ENCODE measurements at places on chromosomes 4 and X.

- DNase-seq = no peak
These were observed 608.8 kb upstream of the PCDH10 start for GRCh38 chr4:132540268-132540667.

DNA sequence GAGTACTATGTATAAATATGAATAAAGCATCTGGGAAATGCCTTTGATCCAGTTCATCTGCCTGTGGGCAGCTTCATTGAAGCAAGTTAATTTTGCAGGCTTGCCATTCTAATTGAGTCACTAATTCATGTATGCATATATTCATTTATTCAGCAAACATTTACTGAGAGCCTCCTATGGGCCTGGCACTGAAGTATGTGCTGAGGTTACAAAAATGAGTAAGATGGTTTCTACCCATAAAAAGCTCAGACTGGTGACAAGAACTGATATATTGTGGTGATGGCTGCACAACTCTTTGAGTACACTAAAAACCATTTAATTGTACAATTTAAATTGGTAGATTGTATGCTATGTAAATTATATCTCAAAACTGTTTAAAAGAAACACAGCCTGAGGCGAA is 1.1 kb upstream of the MRPL1 start:
- DNase-seq = no peak

- no peak for DNase-seq
These were observed 107.1 kb upstream of the C1GALT1C1 start for GRCh38 chrX:120736989-120737388.

GRCh38 chrX:105822138-105823091 is at the start of gene NRK:
NRK (plus strand) TSS chrX:105822539; CDS start chrX:105822846, 307 bp downstream.
- no peak for DNase-seq

GRCh38 chr4:153349206-153349805 is 4.8 kb downstream of the MND1 start:
- no peak for DNase-seq

- no peak for DNase-seq
These were observed 76.2 kb upstream of the CHRDL1 start for GRCh38 chrX:110871839-110872238.

- peak; percentile 100 for DNase-seq
These were observed 497 bp upstream of the GRPEL1 start for GRCh38 chr4:7068279-7068842.

GRCh38 chrX:16524316-16524715 is 125.6 kb upstream of the S100G start:
- no peak for DNase-seq

DNA sequence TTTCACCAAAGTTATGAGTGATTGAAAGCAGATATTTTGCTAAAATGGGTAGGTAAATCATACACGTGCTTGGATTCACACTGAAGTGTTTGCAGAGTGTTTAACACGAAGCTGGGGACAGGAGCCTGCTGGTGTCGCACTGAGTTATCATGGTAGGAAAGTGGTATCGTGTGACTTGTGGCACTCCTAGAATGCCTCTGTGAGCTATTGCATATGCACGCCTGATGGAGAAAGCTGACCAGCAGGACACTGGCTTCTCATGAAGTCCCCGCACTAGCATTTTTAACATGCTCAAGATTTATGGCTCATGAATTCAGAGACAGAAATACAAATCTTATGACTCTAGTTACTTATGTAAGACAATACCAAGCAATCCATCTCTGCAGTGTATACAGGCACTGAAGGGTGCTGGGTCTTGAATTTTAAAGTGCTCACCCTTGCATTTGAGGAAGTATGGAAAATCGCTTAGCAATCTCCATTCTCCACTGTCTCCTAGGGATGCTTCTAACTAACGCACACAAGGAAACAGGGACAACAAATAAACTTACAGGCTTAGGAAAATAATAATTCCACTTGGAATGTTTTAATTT is 19.8 kb downstream of the VCX3B start:
- DNase-seq = no peak

DNA sequence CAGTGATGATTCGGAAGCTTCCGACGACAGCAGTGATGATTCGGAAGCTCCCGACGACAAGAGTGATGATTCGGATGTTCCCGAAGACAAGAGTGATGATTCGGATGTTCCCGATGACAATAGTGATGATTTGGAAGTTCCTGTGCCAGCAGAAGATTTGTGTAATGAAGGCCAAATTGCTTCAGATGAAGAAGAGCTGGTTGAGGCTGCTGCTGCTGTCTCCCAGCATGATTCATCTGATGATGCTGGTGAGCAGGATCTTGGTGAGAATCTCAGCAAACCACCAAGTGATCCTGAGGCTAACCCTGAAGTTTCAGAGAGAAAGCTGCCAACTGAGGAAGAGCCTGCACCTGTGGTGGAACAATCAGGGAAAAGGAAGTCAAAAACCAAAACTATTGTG is 14.2 kb downstream of the CXCR3 start:
- no peak for DNase-seq

- DNase-seq = no peak
These were observed 113.0 kb downstream of the DTHD1 start for GRCh38 chr4:36394352-36394903.

GRCh38 chr4:141246683-141247429 is 26.2 kb downstream of the ZNF330 start:
- no peak for DNase-seq

DNA sequence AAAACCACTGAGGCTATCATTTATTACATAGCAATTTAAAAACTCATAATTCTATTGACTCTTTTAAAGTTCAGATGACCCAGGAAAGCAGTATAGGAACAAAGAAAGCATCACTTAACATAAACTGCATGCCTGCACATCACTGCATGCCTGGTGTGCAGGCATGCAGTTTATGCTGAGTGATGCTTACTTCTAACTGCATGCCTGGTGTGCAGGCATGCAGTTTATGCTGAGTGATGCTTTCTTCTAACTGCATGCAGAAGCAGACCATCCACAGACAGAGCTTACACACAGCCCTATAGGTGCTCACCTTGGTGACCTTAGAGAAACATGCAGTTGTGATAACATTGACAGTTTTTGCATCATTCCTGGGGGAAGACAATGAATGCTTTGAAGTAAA is 17.0 kb downstream of the SDAD1 start:
- DNase-seq = no peak

DNA sequence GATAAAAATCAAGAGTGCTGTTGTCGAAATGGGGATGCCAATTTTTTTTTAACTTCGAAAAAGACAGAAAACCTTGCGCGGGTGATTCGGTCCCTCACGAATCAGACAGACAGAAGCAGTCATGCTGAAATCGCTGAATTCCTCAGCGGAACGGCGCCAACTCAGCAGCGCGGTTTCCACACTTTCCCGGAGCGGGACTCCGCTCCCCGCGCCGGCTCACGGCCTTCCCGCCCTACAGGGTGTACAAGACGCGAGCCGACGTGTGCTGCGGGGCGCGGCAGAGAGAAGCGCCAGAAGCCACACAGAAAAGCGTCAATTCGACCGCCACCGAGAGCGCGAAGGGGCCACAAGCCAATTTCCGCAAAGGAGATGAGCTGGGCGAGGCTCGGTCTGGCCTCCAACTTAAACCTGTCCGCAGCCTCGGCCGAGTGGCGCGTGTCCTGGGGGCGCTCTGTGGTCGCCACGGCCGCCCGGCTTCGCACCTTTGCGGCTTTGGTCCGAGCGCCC is 1.3 kb downstream of the NEXMIF start:
- DNase-seq = peak; percentile 56

DNA sequence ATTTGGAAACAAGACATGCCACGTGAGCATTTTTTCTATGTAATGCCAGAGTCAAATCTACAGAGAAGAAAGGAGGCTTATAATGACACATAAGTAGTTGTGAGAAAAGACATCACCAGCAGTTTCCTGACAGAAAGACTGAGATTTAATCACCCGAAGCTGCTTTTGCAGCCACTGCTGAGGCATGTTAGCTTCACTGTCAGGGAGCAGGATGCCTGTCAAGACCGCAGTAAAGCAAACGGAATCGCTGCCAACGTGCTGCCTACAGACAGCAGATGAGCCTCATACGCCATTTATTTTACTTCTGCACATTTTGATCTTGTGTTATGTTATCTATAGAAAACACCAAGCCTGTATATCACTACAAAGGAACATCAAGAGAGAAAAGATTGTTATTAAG is 68.7 kb upstream of the NDST3 start:
- DNase-seq = no peak

- no peak for DNase-seq
These were observed 646.0 kb upstream of the PITX2 start for GRCh38 chr4:111268769-111269414.

DNA sequence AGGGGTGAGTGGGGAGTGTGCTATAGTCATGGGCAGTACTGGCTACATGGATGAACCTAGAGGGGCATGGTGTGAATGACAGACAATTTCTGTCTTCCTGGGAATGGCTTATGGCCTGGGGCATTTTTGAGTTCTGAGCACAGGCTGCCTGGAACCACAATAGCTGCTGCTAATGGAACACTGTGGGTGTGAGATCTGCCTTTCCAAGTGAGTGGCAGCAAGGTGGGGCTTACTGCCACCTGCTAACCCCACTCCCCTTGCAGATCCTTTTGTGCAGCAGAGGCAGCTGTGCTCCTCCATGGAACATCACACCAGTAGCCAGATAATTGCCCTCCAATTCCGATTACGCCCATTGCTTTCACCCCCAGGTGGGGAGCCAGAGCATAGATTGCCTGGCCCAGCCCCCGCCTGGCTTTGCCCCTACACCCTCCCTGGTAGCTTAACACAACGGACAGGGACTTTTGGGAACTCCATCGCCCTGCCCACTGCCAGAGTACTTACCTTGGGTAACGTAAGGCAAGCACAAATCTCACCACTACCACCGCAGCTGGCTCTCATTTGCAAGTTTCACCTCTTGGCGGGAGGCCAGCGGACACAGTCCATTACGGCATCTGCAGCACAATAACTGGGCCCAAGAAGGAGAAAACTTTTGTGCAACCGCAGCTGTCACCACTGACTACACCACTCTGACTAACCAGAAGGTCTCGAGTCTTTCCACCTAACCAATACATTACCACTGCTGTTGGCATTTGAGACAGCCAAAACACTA is 421.2 kb upstream of the NWD2 start:
- no peak for DNase-seq

GRCh38 chrX:71993371-71993770 is 82.7 kb downstream of the NHSL2 start:
- DNase-seq = no peak

DNA sequence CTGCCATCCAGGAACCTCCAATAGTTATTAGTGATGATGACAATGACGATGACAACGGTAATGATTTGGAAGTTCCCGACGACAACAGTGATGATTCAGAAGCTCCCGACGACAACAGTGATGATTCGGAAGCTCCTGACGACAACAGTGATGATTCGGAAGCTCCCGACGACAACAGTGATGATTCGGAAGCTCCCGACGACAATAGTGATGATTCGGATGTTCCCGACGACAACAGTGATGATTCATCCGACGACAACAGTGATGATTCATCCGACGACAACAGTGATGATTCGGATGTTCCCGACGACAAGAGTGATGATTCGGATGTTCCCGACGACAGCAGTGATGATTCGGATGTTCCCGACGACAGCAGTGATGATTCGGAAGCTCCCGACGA is 14.7 kb downstream of the CXCR3 start:
- DNase-seq = no peak

DNA sequence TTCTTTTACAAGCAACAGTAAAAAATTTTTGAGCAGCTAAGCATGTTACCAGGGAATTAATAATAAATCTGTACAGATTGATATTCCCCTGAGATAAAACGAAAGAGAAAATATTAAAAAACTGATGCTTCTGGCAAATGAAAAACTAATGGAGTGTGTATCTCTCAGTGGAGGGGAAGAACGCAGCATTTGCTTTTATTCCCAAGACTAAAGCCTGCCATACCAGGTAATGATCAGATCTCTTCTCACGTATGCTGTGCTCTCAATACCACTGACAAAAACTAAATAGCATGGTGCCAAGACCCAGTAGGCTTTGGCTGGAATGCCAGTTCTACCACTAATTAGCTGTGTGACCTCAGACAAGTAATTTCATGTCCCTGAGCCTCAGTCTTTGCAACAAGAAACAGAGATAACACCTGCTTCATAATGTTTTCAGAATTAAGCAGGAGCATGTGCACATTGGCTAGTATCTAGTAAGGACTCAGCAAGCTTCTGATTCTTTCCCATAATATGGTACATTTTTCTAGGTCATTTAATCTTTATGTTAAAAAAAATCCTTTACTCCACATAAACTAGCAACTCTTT is 179.6 kb downstream of the CENPC start:
- no peak for DNase-seq

DNA sequence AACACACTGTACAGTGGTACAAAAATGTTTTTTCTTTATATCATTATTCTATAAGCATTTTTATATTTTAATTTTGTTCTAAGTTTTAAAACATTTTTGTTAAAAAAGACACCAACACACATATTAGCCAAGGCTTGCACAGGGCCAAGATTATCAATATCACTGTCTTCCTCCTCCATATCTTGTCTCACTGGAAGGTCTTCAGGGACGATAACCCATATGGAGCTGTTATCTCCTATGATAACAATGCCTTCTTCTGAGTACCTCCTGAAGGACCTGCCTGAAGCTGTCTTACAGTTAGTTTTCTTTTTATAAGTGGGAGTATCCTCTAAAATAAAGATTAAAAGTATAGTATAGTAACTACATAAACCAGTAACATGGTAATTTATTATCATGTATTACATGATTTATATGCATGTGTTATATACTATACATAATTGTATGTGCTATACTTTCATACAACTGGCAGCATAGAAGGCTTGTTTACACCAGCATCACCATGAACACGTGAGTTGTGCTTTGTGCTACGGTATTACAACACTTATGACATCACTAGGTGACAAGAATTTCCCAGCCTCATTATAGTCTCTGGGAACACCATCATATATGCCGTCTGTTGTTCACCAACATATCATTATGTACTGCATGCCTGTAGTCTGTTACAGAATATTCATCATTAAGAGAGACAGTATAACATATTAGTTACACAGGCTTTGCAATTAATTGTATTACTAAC is 90.7 kb downstream of the WDFY3 start:
- no peak for DNase-seq

DNA sequence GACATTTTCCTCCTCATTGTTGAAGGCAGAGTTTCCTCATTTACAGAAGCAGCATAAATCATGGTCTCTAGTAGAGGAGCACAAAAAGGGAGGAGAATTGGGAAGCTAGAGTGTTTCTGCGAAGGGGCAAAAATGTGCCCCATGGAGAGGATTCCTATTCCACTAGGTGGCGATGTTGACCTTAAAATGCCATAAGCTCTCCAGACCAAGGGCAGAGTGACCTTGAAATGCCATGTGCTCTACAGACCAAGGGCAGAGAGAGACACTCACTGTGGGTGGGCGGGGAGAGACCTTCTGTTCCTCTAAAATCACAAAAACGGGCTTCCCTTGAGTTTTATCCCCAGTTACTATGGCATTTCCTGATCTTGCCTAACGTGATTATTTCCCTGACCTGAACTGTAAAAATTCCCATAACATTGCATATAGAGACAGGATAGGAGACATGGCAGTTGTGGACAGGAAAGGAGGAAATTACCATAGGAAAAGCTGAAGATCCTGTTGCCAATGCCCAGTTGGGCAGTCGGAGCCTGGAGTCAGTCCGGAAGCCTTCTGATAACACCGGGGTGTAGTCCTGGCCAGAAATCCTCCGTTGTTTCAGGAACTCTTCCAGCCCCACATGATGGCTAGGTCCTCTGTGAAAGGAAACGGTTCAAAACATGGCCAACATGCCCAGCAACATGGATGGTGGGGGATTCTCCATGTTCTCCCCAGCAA is 567.7 kb downstream of the MAGEB5 start:
- DNase-seq = no peak

All from activated CD8-positive, alpha-beta memory T cell treated with anti-CD3 and anti-CD28 coated beads, Interleukin-2, amount 50 U/mL, for 48 hours (primary cell).